ENCODE measurements at places on chromosomes 4 and X.
A peak's percentile ranks its signal among the peaks of the same experiment; 100 is the strongest.

GRCh38 chrX:9231491-9231890 is 197.6 kb upstream of the FAM9B start:
- peak; percentile 49 for DNase-seq

DNA sequence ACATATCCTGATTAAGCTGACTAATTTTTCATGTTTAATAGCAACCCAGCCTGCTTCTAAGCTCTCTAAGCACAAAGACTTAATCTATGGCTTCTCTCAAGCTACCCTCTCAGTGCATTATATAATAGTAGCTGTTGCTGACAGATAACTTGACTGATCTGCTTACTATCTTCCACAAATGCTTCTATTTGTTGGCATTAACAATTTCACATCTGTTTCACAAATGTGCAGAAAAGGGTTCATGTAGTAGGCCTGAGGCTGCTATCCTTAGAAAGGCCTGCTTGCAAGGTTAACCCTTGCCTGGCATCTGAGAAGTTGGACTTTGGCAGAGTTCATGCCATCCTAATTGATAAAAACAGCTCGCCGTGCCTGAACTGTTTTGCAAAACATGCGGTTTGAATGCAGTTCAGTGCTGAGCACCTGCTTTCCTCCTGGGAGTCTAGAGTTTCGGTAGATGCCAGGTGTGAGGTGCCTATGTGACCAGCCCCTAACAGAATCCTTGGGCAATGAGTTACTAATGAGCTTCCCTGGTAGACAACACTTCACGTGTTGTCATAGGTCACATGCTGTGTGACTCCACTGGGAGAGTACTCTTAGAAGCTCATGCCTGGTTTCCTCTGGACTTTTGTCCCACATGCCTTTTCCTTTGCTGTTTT is 68.4 kb downstream of the NSG1 start:
- DNase-seq: no peak

DNA sequence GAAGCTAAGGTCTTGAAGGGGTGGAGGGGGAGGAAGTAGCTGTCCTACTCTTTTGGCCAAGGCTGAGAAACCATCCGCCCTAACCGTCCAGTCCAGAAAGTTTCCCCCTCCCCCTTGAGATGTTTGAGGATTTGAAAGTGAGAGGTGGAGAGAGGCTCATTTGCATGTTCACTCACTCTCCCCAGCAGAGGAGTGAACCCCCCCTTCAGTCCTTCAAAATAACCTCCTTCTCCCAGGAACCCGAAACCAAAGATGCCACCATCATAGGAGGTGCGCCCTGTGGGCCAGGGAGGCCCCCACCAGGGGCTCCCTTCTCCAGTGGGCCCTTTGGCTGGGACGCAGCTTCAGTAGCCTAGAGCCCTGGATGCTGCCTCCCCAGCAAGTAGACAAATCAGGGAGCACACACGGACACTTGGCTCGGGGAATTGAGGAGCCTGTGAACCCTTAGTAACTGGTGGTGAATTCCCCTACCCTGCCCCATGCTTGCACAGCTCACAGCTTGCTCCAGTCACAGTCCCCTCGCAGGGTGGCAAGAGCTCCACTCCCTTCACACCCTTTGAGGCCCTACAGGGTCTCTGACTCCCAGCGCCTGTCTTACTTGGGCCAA is 25.6 kb downstream of the ELF4 start:
- no peak for DNase-seq

- DNase-seq: peak; percentile 8
These were observed 7.8 kb downstream of the PAPSS1 start for GRCh38 chr4:107712236-107712635.

DNA sequence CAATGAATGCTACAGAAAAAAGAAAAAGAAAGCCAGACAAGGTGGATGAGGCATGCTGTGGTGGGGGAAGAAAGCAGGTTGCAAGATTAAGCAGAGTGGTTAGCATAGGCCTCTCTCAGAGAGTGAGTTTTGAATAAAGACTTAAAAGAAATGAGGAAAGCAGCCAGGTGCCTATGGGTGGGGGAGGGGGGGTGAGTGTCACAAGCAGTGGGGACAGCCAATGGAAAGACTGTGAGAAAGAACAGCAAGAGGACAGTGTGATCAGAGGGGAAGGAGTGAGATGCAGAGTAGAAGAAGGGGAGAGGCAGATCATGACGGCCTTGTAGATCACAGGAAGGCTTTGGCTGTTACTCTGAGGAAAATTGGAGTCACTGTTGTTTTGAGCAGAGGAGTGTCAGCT is 162.5 kb downstream of the SOX3 start:
- DNase-seq: no peak

DNA sequence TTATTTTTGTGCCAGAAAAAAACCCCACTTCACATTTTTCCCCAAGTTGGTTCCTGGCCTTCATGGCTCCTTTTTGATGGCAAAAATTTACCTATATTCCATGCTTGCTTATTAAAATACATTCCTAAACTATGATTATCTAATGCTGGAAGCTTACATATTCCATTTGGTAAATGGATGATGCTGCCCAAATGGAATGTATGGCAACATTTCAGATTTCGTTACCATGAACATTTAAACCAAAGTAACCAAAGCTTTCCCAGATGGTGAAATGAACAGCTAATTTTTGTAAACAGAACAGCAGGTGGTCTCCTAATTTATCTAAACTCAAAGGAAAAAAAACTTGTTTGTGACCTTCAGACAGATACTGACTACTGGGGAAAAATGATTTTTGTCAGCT is 110.8 kb upstream of the TEX13A start:
- no peak for DNase-seq

- DNase-seq: peak; percentile 65
These were observed 72.9 kb upstream of the ENOX2 start for GRCh38 chrX:130975947-130976346.

GRCh38 chr4:88818631-88819470 is 121.2 kb upstream of the NAP1L5 start:
- peak; percentile 42 for DNase-seq

DNA sequence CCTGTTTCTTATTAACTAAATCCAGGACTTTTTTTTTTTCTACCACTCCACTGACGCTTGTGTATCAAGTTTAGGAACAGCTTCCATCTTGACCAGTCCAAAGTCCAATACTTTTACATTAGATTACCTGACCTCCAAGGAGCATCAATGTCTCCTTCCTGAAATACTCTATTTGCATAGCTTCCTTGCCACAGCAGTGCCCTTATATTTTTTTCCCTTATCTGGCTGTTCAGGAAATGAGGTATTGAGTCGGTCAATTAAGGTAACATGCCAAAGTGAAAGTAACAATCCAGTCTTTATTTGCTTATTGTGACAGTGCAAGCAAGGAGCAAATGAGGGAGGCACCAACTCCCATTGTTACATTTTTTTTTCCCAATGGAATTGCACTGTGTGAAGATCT is 730.8 kb upstream of the NDST4 start:
- DNase-seq: no peak

DNA sequence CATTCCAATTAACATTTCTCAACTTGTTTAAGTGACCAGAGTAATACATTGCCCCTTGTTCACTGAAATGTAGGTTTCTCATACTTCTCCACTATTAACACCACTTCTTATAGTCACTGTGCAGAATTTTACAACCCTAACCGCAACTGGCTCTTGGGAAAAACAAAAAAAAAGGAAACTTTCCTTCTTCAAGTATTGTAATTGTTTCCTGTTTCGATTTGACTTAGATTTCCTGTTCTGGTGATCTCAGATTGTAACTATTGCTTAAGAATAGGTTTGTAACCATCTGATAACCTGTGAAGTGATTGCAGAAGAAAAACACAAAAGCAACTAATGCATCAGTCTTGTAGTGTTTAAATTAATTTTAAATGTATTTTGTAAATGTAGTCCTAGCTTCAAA is 594.7 kb upstream of the GALNT7 start:
- DNase-seq: no peak

- DNase-seq: peak; percentile 37
These were observed 23.9 kb downstream of the HMX1 start for GRCh38 chr4:8847764-8848163.

GRCh38 chr4:96383349-96383748 is 543.5 kb downstream of the PDHA2 start:
- DNase-seq: no peak

- DNase-seq: no peak
These were observed at the start of gene ARHGEF6 for GRCh38 chrX:136780763-136781162. TSS of gene ARHGEF6 (minus strand) at chrX:136780932. CDS start at chrX:136780882, 50 bp downstream.

- DNase-seq: no peak
These were observed 79.2 kb upstream of the HS3ST1 start for GRCh38 chr4:11507920-11508319.

DNA sequence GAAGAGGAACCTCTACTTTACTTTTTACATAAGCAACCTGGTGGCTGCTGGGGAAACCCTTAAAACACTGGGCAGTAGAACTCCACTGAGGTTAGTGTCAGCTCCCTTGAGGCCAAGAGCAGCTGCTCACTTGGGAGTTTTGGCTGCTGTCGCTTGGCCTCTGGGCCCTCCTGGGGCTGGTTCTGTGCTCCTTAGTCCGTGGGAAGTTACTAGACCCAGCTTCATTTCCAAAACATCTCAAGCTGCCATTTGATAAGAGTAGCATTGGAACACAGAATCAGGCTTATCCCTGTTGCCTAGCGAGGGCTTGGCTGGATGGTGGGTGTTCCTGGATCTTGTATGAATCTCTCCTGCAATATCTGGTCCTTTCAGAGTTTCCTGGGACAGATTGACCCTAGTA is 26.1 kb downstream of the RNF4 start:
- DNase-seq: no peak

GRCh38 chr4:16641971-16642370 is 256.5 kb downstream of the LDB2 start:
- DNase-seq: no peak

GRCh38 chrX:17098516-17099247 is 152.2 kb downstream of the REPS2 start:
- DNase-seq: no peak

GRCh38 chr4:128373628-128374027 is 86.0 kb upstream of the PGRMC2 start:
- DNase-seq: no peak

DNA sequence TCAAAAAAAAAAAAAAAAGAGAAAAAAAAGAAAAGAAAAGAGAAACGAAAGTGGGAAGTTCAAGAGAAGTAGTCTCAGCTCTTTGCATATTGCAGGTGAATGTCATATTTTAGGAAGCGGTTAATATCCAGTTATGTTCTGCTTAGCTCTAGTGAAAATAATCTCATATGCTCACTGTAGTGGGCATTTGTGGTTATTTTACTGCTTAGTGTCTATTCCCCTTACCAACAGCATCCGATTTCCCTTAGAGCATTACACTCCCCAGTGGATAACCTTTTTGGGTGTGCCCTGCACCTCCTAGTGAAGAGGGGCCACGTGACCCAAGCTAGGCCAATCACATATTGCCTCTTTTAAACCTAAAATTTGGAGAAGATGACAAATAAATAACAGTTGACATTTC is 111.2 kb upstream of the ZNF827 start:
- DNase-seq: no peak

DNA sequence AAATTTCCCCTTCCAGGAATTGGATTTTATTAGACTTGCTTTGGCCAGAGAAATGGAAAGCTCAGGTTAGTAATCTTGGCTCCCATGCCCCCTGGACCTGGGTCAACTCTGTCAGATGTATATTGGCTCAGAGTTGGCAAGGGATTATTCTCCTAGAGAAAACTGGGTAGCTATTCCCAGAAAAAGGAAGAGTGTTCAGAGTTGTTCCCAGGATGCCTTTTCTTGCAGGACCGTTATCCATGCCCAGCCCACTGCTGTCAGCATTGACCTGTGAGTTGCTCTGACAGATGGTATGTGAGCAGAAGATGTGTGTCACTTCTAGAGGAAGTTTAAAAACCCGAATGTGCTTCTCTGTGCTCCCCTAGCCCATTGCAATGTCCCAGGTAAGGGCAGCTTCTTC is 509.9 kb upstream of the ZFP42 start:
- no peak for DNase-seq

DNA sequence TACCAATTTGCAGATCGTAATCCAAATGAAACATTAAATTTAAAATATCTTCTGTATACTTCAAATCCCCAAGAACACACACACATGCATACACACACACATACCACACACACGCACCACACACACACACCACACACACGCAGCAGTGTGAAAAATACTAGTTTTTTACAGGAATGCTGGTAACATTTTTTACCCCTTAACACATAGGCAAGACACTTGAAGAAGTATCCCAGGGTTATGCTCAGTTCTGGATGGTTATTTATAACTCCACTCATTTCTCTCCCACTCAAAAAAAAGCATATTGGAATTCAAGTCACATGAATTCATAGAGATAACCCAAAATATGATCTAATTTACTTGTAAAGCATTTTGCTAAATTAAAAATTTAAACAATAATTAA is 325.5 kb upstream of the SLC7A11 start:
- no peak for DNase-seq

DNA sequence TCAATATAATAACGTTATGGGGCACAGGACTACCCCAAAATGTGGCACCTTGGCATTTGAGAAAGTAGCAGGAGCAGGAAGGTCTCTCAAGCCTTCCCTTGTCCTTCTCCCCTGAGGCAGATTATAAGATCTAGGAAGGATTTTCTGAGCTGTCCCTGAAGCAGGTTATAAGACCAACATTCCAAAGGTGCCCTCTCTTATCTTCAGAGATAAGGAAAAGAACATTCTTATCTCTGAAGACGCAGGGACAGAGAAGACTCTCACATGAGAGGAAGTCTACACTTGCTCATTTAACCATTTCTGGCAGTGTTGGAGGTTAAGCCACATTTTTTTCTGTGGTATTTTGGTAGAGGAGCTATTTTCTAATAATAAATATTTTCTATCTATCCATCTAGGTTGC is 437.9 kb upstream of the MAOA start:
- DNase-seq: no peak

DNA sequence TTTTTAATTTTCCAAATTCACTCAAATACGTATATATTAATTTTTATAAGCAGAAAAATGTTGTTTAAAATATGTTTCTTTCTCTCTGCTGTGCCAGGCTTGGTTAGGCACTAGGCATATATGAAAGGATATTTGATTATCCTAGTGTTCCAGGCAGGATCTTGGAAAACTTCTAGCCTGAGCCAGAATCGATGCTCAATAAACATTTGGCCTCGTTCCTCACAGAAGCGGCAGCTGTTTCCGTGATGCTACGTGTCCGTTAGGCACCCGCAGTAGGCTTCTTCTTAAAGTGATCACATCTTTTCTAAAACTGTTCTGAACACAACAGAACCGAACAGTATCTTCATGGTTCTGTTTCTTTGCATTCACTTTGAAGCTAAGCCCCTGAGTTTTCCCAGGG is 50.1 kb upstream of the CRMP1 start:
- DNase-seq: no peak

DNA sequence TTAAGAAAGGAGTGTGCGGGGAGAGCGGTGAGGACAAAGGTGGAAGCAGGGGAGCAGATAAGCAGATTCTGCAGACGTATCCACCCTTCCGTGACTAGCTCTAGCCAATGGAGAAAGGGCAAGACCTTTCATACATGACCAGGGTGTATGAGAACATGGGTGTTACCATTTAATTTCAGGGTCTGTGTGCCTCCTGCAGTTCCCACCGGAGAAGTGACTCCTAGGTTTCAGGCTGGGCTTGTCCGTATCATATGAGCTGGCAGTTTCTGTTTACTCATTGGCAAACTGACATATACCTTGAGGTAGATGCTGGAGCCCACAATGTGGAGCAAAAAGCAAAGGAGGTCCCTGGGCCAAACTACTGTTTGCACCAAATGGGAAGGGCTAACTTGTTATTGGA is 6.8 kb downstream of the RBM47 start:
- DNase-seq: no peak

GRCh38 chr4:148962539-148963290 is 520.5 kb upstream of the NR3C2 start:
- DNase-seq: no peak
